PC-3 (cell line): ENCODE measurements at places on chromosomes 4 and X. TPM values are rescaled to one million over a fixed set of nuclear protein-coding genes. Genes with fewer than 3 reads are reported as not detected.

GRCh38 chrX:151675121-151675746 is 20.0 kb upstream of the PRRG3 start:
- DNase-seq = no peak

GRCh38 chrX:152989292-152989658 is 4.6 kb downstream of the PNMA5 start:
- DNase-seq = no peak

GRCh38 chrX:21565025-21565424 is 93.1 kb downstream of the KLHL34 start:
- DNase-seq = no peak

DNA sequence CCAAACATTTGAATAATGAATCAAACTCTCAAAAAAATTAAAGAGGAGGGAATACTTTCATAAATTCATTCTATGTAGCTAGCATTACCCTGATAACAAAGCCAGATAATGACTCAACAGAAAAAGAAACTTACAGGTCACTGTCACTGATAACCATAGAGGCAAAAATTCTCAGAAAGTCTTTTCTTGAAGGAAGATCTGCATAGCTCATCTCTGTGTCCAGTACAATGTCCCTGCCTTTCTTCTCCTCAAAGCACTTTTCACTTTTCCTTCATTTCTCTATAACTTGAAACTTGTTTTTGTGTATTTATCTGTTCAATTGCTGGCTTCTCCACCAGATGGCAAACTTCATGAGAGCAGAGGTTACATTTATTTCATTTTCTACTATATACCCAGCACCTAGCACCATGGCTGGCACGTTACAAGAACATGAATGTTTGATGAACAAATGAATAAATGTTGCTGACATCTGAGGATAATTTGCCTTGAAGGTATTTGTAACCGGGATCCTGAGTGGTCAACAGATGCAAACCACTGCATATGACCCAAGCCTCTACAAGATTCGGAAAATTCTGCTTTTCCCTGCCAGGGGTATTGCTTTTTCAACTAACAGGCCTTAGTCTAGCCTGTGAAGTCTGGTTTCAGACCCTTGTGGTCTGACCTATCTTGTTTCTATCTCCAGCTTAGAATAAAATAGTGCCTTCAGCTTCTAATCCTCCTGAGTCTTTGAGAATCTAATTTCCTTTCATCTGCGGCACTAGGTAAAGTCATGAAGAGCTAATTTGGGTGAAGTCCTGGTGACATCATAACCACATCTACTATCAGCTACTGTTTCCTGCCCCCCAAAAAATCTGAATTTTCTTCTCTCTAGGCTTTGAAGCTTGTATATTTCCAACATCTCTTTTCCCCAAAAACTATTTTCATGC is 52.5 kb upstream of the ANTXR2 start:
- peak; percentile 48 for DNase-seq

- DNase-seq = no peak
Observed at GRCh38 chr4:4775493-4776004, 83.9 kb upstream of the MSX1 start.

- DNase-seq = peak; percentile 7
Observed at GRCh38 chr4:165814256-165815020, 58.6 kb upstream of the TLL1 start.

DNA sequence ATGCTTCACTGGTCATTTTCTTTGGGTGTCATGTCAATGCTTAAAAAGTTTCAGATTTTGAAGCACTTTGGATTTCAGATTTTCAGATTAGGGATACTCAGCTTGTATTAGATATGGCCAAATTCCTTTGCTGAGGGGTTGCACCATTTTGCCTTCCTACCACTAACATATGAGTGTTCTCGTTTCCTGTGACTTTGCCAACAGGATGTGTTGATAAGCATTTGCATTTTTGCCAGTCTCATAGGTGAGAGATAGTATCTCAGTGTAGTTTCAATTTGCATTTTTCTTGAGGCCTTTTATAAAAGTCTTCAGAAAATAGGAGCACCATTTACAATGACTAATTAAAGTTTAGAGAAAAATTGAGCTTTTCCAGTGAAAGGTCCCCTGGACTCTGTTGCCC is 71.6 kb upstream of the CLCN4 start:
- DNase-seq = peak; percentile 4

GRCh38 chr4:154276496-154276895 is 215.1 kb downstream of the DCHS2 start:
- no peak for DNase-seq

DNA sequence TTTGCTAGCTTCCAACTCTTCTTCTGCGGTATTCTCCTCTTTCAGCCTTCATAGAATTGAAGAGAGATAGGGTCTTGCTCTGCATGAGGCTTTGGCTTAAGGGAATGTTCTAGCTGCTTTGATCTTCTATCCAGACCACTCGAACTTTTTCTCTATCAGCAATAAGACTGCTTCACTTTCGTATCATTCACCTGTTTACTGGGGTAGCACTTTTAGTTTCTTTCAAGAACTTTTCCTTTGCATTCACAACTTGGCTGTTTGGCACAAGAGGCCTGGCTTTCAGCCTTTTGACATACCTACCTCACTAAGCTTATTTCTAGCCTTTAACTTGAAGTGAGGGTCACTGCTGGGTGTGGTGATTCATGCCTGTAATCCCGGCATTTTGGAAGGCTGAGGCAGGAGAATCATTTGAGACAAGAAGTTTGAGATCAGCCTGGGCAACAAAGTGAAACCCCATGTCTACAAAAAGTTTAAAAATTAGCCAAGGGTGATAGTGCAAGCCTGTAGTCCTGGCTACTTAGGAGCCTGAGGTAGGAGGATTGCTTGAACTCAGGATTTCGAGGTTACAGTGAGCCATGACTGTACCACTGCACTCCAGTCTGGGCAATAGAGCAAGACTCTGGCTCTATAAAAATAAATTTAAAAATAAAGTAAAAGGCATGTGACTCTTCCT is 47.1 kb upstream of the HPGDS start:
- no peak for DNase-seq

POU4F2 gene
- not detected in 2 replicates for total RNA-seq

NKX6-1 gene
- total RNA-seq = 0.52 and 0.62 TPM in 2 replicates

DIPK2B gene
- total RNA-seq = 0.18 and 0.40 TPM in 2 replicates

GPRASP3 gene
- 1.4 and 1.6 TPM in 2 replicates for total RNA-seq
